Cardiac ventricle fibroblast (primary cell): ENCODE measurements at places on chromosomes 3 and 15. TPM values are rescaled to one million over a fixed set of nuclear protein-coding genes. Genes with fewer than 3 reads are reported as not detected.

The MAP1A gene
- total RNA-seq = 22.8 and 24.6 TPM in 2 replicates

The TUSC7 gene
- not detected in 2 replicates for total RNA-seq

The TMEM108 gene
- not detected in 2 replicates for total RNA-seq

The ISLR gene
- total RNA-seq = 259 and 362 TPM in 2 replicates

The USF3 gene
- total RNA-seq = 11.5 and 14.1 TPM in 2 replicates

The CNTN3 gene
- total RNA-seq = not detected in 2 replicates

The PLCH1 gene
- total RNA-seq = not detected in 2 replicates

The GOLGA8O gene
- total RNA-seq = 1.6 TPM in 1 of 2 replicates, not detected in the other

The TRH gene
- total RNA-seq = not detected in 2 replicates

The LDHAL6B gene
- total RNA-seq = not detected in 2 replicates

The CLSTN2 gene
- 4.8 and 5.6 TPM in 2 replicates for total RNA-seq

The SOX2 gene
- not detected in 2 replicates for total RNA-seq

The RPL22L1 gene
- 352 and 380 TPM in 2 replicates for total RNA-seq

The TLR9 gene
- not detected in 2 replicates for total RNA-seq

The PLA2G4B gene
- total RNA-seq = 0.94 and 2.3 TPM in 2 replicates

The ROBO2 gene
- total RNA-seq = not detected in 2 replicates

The PTX3 gene
- total RNA-seq = 457 and 493 TPM in 2 replicates

The LYZL4 gene
- total RNA-seq = not detected in 2 replicates

The AADACL2 gene
- total RNA-seq = not detected in 2 replicates

The CAMK2N2 gene
- total RNA-seq = not detected in 2 replicates

The KLHL25 gene
- total RNA-seq = 2.5 and 4.1 TPM in 2 replicates
